ENCODE measurements at places on chromosomes 5 and 9.

- peak; percentile 20 for DNase-seq
Observed at GRCh38 chr5:14534773-14535172, 46.8 kb upstream of the OTULINL start.

DNA sequence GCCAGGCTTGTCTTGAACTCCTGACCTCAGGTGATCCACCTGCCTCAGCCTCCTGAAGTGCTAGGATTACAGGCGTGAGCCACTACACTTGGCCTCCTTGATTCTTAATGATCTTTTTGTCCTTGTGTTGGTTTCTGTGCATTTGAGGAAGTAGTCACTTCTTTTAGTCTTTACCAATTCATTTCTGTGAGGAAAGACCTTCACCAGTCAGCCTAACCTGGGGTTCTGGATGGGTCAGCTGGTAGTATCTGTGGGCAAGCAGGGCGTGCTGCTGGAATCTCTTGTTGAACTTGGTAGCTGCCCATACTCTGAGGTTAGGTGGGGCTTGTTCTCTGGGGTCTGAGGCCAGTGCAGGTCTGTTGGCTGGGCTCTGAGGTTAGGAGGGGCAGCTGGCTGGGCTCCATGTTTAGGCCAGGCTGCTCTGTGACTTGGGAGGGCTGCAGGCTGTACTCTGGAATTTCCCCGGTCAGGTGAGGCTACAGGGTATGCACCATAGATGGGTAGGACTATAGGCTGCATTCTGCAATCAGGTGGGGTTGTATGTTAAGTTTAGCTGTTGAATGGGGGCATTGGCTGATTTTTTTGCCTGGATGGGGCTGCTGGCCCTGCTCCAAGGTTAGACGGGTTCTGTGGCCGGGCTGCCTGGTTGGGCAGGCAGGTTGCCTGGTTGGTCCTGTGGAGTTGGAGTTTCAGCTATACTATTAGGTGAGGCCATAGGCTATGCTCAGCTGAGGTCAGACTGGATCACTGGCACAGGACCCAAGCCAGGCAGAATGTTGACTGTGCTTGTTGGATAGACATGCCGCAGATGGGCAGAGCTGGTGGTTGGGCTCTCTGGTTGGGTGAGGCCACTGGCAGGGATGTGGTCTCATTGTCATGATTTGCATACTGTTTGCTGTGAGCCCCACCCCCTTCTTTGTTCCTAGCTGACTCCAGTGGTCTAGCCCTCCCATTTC is 19.2 kb downstream of the UBAP1 start:
- no peak for DNase-seq

GRCh38 chr5:19608444-19609002 is 379.5 kb downstream of the CDH18 start:
- DNase-seq, result peak; percentile 11

- no peak for DNase-seq
Observed at GRCh38 chr9:38039090-38039906, 29.7 kb downstream of the SHB start.

GRCh38 chr5:142664636-142665035 is 21.3 kb downstream of the FGF1 start:
- no peak for DNase-seq

GRCh38 chr9:22682961-22683699 is 236.5 kb downstream of the DMRTA1 start:
- DNase-seq, result no peak

DNA sequence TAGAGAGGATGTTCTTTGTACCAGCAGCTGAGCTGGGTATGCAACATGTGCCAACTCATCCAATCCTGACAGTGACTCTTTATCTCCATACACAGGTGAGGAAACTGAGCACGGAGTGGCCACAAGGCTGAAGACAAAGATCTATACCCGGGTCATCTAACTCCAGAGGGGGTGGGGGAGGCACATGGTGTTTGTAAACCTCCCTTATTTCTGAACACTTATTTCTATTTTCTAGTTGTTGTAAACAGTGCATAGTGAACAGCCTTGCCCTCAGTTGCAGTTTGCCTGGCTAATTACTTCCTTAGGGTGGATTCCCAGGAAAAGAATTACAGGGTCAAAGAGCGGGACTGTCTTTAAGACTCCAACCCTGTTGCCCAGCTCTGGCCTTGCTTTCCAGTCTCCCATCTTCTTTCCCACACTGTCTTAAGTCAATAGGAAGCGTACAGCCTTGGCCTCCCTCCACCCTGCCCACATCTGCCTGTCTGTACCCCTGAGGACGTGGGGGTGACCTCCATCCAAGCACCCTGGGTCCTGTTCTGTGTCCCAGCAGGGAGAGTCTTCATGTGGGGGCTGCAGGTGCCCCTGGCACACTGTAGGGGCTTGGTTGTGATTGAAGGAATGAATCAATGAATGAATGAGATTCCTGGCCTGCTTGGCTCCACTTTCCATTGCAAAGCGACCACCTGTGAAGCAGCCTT is 13.2 kb upstream of the FIBCD1 start:
- no peak for DNase-seq

- no peak for DNase-seq
Observed at GRCh38 chr5:74375271-74375670, 265.3 kb downstream of the ENC1 start.
